ENCODE measurements at places on chromosomes 11 and 22.

DNA sequence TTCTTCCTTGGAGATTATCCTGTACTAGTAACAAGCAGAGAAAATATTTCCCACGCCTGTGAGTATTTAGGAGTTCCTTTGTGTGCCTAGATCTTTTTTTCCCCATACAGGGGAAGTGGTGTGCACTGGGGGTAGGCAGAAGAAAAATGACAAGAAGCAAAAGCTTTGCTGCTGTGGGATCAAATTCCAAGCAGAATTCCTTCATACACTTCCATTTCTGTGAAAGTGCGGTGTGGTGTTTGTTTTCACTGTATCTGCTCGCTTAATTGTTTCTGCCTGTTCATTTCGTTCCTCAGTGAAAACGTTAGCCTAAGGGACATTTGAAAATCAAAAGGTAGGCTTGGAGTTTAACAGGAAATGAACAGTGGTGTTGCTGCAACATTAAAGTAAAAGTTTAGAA lies 47.9 kb downstream of the BLID start:
- no peak for DNase-seq

DNA sequence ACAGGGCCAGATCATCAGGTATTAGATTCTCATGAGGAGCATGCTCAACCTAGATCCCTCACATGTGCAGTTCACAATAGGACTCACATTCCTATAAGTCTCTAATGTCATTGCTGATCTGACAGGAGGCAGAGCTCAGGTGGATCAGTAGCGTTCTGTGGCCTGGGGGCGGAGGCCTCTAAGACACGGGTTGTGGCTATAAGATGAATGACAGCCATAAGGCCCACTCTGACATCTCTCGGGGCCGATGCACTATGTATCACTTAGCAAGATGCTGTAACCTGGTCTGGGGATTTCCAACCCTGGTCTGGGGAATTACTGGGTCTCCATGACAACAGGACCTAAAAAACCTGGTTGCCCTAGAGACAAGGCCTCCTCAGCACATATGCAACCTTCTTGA lies 932.7 kb downstream of the TBC1D22A start:
- no peak for DNase-seq

DNA sequence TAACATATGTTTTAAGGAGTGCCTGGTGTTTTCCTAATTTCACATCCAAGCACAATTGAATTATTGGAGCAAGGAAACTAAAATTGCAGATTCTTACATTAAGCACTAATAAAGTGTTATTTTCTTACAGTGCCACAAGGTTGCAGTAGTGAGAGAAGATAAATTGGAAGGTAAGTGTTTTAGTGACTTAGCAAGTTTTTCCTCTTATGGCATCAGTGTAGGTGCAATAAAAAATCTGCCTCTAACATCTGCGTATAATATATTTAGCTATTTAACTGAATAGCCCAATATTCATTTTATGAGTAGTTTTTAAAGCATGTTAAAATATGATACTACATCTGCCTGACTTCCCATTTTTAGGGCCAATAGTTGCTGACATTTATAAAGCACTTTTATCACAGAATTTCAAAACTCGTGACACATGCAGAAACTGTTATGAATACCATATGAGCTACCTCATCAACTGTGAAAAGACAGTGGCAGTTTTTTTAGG lies 19.0 kb downstream of the POLD3 start:
- DNase-seq: peak; percentile 86

- DNase-seq: no peak
Observed at GRCh38 chr11:102523887-102524286, 6.7 kb downstream of the MMP7 start.

DNA sequence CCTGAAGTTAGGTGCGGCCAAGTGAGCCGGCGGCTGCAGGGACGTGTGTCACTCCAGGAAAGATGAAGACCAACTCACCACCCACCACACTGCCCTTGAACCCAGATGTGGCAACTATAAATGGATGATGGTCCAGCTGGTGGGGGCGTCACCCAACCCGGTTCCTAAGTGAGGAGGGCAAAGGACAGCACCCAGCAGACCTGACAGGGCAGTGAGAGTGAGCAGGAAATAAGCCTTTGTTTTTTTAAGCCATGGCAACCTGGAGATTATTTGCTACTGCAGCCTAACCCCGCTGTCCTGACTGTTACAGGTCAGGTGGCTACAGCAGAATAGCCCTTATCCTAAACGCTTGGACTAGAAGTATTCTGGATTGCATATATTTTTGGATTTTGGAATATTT lies 228.9 kb downstream of the CTTN start:
- DNase-seq: no peak

DNA sequence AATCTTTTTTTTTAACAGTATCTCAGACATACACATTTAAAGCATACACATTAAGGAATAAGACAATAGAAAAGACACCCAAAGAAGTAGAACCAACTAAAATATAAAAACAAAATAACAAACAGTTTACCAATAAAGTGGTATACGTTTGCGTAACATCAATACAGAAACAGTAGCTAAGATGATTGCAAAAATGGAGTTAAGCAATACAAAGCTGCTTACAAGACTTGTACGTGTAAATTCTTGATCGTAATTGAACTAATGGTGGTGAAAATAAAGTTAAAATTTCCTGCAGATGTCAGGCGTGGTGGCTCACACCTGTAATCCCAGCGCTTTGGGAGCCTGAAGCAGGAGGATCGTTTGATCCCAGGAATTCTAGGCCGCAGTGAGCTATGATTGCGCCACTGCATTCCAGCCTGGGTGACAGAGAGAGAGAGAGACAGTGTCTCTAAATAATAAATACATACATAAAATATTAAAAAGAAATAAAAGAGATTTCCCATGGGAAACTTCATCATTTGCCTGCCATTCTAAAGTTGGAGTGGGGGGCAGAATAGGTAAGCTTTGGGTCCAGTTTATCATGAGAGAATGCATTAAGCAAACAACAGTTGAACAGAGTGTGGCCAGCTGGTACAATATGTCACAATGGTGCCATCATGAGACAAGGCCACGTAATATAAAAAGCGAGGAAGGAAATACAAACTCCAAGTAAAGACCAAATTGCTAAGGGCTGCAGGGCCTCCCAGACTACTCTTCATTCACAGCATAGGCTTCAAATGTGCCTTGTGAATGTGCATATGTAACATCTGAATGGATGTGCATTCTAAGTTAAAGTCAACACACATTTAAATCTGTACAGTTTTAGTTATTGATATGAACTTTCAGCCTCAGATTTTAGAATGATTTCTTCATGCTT lies 38.9 kb upstream of the EED start:
- DNase-seq: no peak

- no peak for DNase-seq
Observed at GRCh38 chr22:19242699-19243098, 48.8 kb downstream of the CLTCL1 start.

GRCh38 chr22:30198152-30198825 lies 48.3 kb downstream of the LIF start:
- peak; percentile 33 for DNase-seq

- DNase-seq: no peak
Observed at GRCh38 chr11:111298413-111299100, at the start of gene POU2AF3. Gene POU2AF3 (plus strand): TSS chr11:111298546. CDS start chr11:111298582, 36 bp downstream.

GRCh38 chr11:27443746-27444507 lies 28.7 kb downstream of the LGR4 start:
- DNase-seq: no peak

GRCh38 chr11:128365044-128365443 lies 222.3 kb downstream of the ETS1 start:
- peak; percentile 85 for DNase-seq

DNA sequence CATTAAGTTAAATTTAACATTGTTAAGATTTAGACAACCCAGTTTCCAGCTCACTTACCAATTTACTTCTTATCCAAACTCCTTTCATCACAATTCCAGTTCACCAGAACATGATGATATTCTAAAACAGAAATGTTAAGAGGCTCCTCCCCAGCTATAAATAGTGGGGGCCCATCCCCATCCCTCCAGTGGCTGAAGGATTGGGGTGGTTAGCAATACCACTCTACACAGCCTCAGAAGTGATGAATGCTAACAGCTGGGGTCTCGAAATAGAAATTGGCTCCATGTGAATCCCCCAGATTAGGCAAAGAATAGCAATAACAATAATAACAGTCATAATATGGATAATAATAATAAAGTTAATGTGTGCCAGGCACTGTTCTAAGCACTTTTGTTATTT lies 97.9 kb upstream of the NCAM1 start:
- no peak for DNase-seq

- DNase-seq: no peak
Observed at GRCh38 chr11:44407211-44407996, 97.5 kb upstream of the ALX4 start.

DNA sequence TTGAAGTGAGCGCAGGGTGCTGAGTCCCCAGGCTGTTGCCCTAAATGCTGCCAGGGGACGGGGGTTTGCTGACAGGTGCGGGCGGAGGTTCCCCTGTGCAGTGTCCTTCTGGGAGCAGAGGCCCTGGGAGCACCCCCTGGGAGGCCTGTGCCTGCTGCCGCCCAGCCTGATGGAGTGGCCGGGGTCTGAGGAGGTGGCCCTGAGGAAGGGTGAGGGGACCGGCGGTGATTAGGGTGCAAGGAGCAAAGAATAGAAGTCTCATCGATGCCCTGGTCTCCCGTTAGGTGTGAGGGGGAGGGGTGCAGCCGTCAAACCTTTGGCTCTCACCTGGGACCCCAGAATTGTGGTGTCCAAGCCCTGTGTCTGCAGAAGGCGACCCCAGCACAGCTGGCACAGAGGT lies 1294.7 kb downstream of the BRD1 start:
- no peak for DNase-seq

DNA sequence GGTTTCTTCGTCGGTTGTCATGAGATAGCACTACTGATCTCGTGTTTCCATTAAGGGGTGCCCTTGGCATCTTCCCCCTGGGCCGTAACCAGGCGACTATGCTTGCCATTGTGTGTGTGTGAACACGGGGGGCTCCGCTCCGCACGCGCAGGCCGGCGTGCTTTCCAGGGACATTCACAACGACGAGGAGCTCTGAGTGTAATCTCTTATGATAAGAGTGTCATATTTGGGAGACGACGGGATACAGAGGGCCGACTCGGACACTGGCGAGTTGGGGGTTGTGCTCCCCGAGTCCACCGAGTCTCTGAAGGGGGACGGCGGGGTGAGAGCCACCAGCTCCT lies 170.9 kb upstream of the CTSC start:
- DNase-seq: no peak

DNA sequence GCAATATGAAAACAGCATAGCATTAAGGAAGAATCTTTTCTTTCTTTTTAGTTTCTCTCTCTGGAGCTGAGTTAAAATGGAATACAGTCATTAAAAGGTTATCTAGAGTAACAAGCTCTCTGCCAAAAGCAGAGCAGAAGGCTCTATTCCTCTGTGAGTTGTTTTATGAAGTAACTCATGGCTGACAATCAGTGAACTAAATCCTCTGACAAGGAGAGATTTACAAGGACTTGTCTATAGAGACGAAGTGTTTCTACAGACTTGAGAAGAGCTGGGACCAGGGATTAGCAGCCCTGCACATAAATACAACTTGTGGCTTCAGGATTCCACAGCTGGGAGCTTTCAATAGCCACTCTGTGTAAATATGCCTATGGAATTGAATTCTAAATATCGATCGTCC lies 192.5 kb upstream of the RAG2 start:
- DNase-seq: no peak

DNA sequence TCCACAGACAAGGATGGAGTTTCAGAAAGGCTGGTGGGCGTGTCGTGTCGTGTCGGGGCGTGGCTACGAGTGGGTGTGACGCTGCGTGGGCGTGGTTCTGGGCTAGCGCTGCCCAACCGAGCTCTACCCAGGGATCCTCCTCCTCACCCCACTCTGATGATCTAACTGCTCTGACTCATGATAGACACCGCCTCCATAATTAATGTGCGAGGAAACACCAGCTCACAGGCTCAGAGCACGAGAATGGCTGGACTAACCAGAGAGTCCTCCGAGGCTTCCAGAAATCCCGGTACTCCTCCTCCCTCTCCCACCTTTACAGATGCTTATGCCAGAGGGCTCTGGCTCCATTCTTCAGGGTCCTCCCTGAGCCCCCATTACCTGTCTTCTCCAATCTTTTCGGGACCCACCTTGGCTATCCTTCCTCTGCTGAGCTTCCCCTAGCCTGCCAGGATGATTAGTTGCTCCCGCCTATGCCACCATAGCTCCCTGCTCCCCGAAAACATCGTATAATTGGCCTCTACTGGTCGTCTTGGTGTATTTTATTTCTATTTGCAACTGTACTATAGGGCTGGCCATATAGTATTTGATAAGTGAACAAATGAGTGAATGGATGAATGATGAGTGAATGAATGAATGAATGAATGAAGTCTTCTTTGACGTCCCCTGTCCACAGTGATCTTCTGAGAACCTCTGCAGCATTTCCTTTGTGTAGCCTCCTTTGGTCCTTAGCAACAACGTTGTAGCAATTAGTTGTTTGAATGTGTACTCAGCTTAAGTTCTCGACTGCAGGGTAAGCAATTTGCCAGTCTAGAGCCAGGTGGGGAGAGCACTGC lies 21.7 kb downstream of the TMPRSS13 start:
- DNase-seq: peak; percentile 88

DNA sequence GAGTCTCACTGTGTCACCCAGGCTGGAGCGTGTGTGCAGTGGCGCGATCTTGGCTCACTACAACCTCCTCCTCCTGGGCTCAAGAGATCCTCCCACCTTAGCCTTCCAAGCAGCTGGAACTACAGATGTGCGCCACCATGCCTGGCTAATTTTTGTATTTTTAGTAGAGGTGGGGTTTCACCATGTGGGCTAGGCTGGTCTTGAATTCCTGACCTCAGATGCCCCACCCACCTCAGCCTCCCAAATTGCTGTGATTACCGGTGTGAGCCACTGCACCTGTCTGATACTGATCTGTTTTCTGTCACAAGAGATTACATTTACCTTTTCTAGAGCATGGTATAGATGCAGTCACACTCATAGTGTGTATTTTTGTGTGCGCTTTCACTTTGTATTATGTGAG lies 11.6 kb downstream of the ATG13 start:
- no peak for DNase-seq

- no peak for DNase-seq
Observed at GRCh38 chr22:45473626-45474237, 29.0 kb upstream of the FBLN1 start.

- no peak for DNase-seq
Observed at GRCh38 chr11:11229647-11230046, 123.4 kb downstream of the CSNK2A3 start.

- DNase-seq: peak; percentile 51
Observed at GRCh38 chr22:25027959-25028840, 75.7 kb downstream of the KIAA1671 start.

DNA sequence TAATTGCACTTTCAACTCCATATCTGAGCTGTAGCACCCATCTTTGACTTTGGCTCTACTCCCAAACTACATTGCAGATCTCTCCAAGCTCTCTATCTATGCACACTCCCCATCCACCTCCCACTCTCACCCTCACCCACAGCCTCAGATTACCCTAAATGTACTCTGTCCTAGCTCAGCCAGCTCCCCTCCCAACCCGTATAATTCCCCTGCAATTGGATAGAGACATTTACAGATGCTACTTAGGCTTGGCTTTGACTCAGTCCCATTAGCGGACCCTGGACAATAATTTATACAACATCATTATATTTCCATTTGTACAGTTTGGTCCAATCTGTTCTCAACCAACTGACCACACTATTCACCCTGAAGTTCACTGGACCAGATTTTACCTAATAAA lies 338.9 kb upstream of the ANO3 start:
- no peak for DNase-seq
